Epithelial cell of esophagus (primary cell): ENCODE measurements at places on chromosomes 12 and 14.

DNA sequence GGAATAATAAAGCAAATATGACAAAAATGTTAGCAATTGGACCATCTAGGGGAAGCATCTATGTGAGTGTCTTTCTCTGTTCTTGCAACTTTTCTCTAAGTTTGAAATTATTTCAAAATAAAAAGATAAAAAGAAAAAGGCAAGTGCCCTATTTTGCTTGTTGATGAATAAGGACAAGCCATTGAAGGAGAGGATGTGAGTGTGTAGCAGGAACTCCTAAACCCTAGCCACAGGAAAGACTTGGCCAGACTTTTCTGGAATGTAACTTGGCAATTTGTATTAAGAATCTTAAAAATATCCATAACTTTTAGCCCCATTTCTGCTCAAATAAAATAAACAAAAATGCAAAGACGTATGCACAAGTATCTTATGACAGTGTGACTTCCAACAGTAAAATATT lies 279.4 kb downstream of the CACNA1C start:
- DNase-seq, result no peak

- DNase-seq, result no peak
These were observed 4.3 kb upstream of the RAPGEF3 start for GRCh38 chr12:47762850-47763465.

DNA sequence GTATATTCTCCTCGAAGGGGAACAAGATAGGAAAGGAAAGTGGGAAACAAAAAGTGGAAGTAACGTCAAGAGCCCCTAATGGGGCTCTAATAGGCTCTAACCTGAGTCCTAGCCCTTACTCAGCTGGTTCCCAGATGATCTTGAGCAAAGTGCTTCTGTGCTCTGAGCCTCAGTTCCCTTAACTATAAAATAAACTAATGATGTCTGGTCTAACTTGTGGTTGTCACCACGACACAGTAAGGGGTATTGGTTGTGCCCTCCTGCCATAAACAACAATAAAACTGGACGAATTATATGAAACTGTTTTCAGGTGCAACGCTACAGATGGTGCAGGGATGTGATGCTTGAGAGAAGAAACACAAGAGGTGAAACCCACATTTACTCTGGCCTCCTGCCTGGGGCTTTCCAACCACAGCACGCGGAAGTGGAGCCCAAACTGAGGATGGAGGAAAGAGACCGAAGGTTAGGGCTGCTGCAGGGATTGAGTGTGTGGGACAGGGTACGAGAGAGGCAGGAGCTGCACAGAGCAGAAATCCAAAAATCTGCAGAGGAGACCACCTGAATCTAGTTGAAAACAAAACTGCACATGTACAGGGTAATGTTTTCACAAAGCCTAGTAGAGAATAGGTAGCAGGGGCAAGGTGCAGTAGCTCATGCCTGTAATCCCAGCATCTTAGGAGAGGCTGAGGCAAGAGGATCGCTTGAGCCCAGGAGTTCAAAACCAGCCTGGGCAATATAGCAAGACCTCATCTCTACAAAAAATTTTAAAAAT lies 45.6 kb upstream of the BCL2L14 start:
- peak; percentile 14 for DNase-seq

DNA sequence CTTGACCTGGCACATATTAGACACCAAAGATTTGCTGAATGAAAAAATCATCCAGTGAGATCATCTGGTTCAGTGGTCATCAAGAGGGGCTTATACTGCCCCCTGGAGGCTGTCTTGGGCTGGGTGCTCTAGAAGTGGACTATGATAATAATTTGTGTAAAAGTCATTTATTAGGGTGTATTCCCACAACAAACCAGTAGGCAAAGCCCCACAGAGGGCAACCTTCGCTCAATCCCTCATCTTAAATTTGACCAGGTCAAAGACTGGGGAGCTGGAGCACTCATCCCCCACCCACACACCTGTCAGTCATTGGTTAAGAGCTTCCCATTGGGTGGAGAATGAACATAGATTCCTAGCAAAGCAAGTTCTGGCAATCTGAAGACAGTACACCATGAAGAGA lies 20.0 kb upstream of the FICD start:
- DNase-seq, result peak; percentile 59

GRCh38 chr14:61472011-61472672 lies 150.8 kb downstream of the PRKCH start:
- peak; percentile 96 for DNase-seq

DNA sequence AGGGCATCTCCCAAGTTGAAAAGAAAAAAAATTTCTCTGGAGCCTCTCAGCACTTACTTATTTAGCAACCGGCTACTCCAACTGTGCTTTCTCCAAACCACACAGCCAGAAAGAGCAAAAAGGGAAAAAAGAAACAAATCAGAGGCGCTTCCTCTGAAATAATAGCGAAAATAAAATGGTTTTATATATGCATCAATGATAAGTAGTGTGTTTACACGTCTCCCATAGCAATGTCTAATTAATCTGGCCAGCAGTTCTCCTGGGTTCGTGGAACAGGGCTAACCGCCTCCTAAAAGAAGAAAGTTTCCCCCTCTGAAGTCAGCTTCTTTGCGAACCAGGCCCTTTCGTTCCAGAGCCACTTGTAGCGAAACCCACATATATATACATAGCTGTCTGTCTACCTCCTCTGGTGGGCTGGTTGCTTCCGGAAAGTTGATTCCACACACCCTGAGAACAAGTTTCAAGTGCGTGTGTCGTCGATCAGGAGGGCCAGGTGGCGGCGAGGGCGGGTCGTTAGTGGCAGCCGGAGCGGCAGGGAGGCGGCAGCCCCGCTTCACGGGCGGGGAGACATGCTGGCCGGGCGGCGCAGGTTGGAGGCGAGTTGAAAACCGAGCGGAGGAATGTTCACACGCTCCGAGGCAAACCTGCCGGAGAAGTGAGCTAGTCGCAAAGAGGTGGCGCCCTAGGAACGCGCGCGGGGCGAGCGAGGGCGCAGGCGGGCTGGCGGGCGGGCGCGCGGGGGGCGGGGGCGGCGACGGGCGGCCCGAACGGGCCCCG lies 2.7 kb downstream of the PTHLH start:
- peak; percentile 90 for DNase-seq

DNA sequence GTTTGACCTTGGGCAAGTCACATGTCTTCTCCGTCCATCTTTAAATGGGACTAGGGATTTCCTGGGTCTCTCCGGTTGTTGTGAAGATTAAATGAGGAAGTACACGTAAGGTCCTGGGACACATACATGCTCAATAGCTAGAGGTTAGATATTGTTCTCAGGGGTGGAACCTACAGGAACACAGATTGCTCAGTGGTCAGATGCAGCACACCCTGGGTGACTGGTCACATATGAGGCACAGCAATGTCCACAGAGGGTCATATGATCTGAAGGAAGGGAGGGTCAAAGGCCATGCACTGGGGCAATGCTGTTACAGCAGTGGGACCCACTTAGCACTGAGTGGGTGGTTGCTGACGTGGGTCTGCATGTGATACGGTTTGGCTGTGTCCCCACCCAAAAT lies 11.4 kb upstream of the SLC8B1 start:
- DNase-seq, result no peak

GRCh38 chr14:50339178-50339804 lies 27.2 kb downstream of the DMAC2L start:
- no peak for DNase-seq

DNA sequence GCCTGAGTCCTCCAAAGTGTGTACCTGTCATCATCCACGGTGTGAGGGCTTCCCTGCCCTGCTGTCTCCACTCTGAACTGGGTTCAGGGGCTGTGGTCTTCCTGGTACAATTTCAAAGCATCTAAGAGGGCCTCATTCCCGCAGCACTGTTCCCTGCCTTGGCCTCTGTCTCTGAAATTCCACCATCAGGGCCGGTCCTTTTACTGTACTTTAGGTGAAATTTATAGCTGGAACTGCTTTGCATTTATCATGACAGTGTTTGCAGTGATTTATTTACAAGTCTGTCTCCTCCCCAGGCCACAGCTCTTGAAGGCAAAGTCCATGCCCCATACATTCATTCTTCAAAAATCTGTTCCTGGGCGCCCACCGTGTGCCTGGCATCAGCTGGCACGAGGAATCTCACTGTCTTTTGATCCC lies 36.9 kb upstream of the NCOR2 start:
- DNase-seq, result no peak

DNA sequence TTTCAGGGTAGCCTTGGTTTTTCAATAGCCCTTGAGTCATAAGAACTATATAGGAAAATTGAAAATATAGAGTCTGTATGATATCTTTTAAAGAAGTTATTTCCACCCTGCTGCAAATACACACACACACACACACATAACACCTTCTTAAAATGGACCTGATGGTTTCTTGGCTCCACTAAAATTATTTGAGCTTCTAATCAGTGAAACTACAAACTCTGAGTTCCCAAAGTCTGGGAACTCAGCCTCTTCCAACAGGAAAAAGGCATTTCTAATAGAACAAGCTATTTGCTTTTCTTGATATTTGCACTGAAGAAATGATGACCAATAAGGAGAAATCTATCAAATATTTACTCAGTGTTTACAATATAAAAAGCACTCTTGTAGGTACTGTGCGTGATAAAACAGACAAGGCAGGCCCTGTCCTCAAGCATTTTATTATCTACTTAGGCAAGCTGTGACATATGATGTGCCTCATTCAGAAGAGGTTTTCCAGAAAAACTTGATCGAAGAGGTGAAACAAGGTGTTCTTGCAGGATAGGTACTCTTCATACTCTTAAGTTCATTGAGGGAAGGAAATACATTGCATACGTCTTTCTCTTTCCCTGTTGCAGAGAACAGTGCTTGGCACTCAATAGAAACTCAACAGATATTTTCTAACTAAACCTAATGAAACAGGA lies 88.6 kb downstream of the MGST1 start:
- DNase-seq, result no peak

DNA sequence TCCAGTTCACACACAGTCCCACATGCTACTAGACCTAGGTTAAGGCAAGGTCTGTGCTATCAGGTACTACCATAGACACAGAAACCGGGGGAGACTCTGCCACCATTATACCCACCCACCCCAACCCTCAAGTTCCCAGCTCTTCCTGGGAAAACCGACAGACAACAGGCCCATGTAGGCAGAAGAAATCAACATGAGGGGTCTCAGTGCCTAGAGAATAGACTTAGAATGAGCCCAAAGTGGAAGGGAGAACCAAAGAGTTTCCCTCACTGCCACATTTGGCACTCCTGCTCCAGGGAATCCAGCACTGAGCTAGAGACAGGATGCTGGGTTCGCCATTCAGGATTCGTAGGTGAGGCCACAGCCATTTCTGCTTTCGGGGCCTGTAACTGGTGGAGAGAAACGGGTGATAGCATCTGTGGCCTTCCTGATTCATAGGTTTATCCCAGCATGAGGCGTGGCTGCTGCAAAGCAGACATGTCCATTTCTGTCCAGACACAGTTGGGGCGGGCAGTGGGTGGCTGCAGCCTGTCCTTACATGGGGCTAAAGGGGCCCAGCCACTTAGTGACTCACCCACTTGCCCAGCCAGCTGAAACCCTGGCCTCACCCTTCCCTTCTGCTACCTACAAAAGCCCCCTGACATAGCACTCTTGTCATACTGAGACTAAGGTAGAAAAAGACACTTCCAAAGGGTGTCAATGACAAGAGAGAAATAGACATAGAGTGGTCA lies 69.4 kb downstream of the IRF2BPL start:
- DNase-seq, result peak; percentile 93

- peak; percentile 91 for DNase-seq
These were observed 32.3 kb downstream of the EFCAB11 start for GRCh38 chr14:89922031-89922907.

DNA sequence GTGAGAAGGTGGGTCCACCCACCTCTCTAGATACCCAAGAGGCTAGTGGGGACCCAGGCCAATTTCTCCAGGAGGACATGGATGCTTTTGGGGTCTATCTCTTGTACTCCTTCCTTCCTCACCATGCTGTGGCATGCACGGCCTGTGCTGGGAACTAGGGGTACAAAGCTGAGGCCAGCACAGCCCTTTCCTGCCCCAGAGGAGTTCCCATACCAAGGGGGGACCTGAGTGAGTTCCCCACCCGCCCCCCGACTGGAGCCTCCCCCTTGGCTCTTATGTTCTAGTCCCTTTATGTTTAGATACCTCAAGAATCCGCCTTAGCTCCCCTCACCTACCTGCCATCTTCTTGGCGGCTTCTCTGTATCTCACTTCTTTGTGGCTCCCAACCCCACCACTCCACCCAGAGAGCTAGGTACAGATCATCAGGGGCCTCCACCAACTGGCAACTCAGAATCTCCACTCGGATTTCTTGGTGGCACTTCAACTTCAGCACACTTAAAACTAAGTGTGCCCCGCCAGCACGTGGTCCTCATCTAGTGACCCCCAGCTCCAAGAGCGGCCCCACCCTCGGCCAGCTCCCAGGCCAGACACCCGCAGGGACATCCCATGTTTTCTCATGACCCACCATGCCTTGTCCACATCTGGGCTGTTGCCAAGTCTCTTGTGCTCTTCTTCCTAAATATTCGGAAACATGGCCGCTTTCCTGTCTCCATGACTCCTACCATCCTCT lies 115.2 kb upstream of the RTL1 start:
- no peak for DNase-seq

DNA sequence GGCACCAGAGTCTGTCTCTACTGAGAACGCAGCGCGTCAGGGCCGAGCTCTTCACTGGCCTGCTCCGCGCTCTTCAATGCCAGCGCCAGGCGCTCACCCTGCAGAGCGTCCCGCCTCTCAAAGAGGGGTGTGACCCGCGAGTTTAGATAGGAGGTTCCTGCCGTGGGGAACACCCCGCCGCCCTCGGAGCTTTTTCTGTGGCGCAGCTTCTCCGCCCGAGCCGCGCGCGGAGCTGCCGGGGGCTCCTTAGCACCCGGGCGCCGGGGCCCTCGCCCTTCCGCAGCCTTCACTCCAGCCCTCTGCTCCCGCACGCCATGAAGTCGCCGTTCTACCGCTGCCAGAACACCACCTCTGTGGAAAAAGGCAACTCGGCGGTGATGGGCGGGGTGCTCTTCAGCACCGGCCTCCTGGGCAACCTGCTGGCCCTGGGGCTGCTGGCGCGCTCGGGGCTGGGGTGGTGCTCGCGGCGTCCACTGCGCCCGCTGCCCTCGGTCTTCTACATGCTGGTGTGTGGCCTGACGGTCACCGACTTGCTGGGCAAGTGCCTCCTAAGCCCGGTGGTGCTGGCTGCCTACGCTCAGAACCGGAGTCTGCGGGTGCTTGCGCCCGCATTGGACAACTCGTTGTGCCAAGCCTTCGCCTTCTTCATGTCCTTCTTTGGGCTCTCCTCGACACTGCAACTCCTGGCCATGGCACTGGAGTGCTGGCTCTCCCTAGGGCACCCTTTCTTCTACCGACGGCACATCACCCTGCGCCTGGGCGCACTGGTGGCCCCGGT lies at the start of gene PTGDR:
PTGDR (plus strand) TSS at position 198 of the 778 bp plus-strand sequence; CDS start at position 315, 117 bp downstream.
- DNase-seq, result peak; percentile 13

DNA sequence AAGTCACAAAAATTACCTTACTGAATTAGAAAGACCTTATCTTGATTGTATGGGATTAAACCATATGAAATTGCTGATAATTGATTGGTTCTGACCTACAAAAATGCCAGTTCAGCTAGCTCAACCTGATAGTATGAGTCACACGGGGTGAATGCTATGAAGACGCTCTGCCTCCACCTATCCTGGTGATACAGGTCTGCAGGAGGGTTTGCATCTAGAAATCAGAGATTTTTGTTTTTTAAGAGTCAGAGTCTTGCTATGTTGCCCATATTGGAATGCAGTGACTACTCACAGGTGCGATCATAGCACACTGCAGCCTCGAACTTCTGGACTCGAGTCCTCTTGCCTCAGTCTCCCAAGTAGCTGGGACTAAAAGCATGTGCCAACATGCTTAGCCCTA lies 120.4 kb downstream of the HMGA2 start:
- DNase-seq, result peak; percentile 63
